GM06990 (cell line): ENCODE measurements at places on chromosomes 13 and 19.

DNA sequence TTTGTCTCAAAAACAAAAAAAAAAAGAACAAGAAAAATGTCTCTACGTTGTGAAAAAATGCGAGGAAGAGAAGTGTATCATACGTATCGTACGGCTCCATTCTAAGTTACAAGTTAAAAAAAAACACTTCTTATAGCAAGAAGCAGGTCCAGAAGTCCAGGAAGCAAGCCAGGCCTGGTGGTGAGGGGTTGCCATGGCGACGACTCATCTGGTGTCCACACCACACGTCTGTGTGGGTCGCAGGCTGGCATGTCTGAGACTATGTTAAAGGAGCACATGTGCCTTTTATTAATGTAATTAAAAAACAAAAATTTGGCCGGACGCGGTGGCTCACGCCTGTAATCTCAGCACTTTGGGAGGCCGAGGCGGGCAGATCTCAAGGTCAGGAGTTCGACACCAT, 5.9 kb downstream of the MED16 start:
- DNase-seq, result no peak

DNA sequence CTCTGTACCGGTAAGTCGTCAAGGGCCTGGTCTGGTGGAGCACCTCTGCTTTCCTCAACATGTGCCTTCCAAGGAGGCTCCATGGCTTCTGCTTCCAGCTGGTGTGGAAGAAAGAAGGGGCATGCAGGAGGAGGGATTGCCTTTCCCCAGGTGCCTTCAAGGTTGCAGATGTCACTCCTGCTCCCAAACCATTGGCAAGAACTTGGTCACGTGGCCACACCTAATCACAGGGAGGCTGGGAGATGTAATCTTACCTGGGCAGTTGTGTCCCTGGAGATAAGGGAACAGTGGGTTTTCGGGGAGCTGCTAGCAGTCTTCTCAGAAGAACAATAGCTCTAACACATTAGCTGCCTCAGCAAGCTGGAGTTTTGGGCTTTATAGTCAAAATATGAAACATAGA, 9.7 kb upstream of the GPR18 start:
- no peak for DNase-seq

DNA sequence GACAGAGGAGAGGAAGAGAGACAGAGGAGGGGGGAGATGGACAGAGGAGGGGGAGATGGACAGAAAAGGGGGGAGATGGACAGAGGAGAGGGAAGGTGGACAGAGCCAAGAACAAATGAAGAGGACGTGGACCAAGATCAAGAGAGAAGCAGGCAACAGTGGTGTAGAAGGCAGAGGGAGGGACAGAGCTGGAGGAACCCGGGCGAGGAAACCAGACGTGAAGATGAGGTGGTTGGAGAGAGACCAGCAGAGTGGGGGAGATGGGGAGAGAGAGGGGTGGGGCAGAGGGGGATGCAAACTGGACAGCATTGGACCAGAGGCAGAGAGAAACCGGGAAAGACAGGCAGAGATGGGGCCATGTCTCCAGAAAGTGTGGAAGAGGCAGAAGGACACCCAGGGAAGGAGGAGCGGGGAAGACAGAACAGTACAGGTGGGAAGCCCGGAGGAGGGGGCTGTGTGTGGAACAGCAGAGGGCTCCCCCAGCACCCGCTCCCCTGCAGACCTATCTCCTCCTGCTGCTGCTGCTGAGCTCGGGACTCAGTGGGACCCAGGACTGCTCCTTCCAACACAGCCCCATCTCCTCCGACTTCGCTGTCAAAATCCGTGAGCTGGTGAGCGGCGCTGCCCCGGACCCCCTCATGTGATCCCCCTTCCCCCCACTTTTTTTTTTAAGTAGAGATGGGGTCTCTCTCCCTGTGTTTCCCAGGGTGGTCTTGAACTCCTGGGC, 1.3 kb downstream of the FLT3LG start:
- no peak for DNase-seq

- no peak for DNase-seq
Observed at GRCh38 chr13:58855283-58855682, 1223.7 kb downstream of the PCDH17 start.

GRCh38 chr19:42421101-42421500, 6.1 kb downstream of the LIPE start:
- DNase-seq, result no peak

- no peak for DNase-seq
Observed at GRCh38 chr13:98549006-98549727, 27.7 kb downstream of the STK24 start.

DNA sequence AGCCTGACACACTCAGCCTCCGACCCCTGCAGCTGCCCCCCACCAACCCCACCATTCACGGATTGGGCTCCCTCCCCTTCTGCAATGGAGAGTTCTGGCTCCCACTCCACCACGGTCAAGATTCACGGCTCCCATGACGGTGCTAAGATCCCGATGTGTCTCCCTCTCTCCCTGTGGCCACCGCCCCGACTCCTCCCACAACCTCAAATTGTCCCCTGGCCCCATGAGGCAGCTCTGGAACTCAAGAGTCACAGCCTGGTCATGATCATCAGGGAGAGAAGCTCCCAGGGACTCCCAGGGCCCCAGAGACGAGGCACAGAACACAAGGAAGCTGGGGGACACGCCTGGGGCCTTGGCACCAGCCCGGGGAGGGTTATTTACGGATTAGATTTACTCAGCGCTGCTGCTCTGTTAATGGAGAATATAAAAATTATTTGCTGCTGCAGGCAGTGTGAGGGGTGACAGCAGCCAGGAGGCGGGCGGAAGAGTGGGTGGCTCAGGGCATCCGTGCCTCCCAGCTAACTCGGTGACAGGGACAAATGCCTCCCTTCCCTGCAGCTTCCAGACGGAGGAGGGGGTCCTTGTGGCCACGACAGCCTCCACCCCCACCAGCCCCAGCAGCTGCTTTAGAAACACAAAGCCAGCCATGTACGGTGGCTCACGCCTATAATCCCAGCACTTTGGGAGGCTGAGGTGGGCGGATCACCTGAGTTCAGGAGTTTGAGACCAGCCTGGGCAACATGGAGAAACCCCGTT, 184.2 kb downstream of the PTPRS start:
- DNase-seq, result no peak

- DNase-seq, result no peak
Observed at GRCh38 chr19:41305927-41306793, 3.8 kb upstream of the CCDC97 start.

DNA sequence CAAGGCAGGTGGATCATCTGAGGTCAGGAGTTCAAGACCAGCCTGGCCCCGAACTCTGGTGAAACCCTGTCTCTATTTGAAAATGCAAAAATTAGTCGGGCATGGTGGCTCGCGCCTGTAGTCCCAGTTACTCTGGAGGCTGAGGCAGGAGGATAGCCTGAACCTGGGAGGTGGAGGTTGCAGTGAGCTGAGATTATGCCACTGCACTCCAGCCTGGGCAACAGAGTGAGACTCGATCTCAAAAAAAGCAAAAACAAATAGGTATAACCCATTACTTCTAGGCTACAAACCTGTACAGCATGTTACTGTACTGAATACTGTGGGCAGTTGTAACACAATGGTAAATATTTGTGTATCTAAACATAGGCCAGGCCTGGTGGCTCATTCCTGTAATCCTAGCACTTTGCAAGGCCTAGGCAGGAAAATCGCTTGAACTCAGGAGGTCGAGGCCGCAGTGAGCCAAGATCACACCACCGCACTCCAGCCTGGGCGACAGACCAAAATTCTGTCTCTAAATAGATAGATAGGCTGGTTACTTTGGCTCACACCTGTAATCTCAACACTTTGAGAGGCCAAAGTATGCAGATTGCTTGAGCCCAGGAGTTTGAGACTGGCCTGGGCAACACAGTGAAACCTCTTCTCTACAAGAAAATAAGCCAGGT, 63.5 kb downstream of the MYO9B start:
- no peak for DNase-seq

DNA sequence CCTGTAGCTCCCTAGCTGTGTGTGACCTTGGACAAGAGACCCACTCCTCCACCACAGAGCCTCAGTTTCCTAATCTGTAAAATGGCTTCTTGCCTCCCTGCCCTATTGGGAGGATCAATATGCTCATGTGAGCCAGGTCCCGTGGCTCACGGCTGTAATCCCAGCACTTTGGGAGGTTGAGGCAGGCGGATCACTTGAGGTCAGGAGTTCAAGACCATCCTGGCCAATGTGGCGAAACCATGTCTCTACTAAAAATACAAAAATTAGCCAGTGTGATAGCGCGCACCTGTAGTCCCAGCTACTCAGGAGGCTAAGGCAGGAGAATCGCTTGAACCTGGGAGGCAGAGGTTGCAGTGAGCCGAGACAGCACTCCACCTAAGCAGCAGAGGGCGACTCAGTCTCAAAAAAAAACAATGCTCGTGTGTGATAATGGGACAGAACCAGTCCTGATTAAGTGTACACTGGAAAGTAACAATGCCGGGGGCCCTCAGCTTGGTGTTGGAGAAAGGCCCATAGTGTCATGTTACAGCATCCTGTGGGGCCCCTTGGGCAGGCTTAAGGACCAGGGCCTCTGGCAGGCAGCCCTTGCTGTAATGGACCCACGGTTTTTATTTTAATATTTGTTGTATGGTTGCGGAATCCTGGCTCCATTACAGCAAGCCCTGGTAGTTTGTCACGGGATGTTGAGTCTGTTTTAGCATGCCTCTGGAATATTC, 6.8 kb downstream of the RPS11 start:
- DNase-seq, result no peak
